Thymus (tissue), 14 donors: ENCODE measurements at places on chromosomes 12 and 14.
A peak's percentile ranks its signal among the peaks of the same experiment; 100 is the strongest.

DNA sequence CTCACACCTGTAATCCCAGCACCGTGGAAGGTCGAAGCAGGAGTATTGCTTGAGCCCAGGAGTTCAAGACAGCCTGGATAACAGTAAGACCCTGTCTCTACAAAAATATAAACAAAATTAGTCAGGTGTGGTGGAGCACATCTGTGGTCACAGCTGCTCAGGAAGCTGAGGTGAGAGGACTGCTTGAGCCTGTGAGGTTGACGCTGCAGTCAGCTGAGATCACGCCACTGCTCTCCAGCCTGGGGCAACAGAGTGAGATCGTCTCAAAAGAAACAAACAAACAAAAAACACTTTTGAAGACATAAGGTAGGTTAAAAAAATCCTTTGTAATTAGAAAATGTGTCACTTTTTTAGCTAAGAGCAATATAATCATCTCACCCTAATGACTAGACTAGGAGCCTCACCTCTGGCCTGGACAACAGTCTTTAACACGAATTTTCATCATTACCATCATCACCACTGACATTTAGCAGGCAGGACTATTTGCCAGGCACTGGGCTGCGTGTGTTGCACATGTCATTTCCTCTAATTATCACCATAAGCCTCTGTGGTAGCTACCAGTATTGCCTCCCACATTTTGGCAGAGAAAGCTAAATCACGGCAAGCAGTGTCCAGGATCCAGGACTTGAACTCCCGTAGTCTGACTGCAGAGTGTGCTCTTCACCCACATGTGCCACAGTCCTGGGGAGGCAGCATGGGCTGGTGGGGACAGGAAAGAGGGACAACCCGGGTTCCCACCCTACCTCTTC lies 4.6 kb upstream of the SYCP3 start:
- peak; percentile 31 for DNase-seq

- no peak for DNase-seq
Measured at GRCh38 chr12:123659996-123660727, 10.8 kb upstream of the TCTN2 start.

DNA sequence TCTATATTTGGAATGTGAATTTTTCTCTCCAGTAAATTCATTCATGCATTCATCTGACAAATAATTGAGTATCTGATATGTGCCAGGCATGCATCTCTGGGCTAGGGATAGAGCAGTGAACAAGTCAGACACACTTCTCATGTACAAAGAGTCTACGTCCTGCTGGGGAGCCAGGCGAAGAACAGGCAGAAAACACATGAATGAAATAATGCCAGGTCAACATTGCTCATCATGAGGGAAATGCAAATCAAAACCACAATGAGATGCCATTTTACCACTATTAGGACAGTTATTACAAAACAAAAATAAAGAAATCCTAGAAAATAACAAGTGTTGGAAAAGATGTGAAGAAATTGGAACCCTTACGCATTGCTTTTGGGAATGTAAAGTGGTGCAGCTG lies 90.3 kb downstream of the PAX9 start:
- DNase-seq: no peak

DNA sequence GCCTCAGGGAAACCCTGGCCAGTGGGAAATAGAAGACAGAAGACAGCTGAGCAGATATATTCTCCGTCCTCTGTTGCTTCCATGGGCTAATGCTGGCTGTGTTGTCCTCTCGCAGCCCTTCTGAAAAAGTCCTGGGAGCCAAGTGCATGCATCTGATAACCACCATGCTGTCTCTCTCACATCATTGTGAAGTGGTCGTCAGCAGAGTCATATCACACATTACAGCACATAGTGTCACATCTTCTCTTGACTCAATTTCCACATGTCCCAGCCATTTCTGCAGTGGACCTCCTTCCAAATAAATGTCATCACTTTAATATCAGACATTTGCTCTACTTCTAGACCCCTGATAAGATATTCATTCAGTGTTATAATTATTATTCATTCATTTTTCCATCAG lies 3.8 kb downstream of the TAS2R20 start:
- no peak for DNase-seq

DNA sequence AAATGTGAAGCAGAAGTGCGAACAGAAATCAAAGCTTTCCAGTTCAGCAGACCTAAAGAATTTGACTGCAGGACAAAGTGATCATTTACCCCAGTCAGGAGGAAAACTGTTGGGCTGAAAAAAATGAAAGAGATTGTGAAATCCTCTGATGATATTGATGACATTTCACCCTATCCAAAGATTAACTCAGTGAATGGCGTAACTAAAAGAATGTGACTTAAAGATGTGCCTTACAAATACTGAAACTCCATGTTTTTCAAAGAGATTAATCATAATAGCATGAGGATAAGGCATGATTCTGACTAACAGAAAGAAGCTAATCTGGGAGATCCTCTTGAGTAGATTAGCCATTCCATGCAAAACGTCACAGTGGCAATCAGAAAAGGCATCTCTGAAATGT lies 225.6 kb downstream of the DUSP6 start:
- DNase-seq: no peak

DNA sequence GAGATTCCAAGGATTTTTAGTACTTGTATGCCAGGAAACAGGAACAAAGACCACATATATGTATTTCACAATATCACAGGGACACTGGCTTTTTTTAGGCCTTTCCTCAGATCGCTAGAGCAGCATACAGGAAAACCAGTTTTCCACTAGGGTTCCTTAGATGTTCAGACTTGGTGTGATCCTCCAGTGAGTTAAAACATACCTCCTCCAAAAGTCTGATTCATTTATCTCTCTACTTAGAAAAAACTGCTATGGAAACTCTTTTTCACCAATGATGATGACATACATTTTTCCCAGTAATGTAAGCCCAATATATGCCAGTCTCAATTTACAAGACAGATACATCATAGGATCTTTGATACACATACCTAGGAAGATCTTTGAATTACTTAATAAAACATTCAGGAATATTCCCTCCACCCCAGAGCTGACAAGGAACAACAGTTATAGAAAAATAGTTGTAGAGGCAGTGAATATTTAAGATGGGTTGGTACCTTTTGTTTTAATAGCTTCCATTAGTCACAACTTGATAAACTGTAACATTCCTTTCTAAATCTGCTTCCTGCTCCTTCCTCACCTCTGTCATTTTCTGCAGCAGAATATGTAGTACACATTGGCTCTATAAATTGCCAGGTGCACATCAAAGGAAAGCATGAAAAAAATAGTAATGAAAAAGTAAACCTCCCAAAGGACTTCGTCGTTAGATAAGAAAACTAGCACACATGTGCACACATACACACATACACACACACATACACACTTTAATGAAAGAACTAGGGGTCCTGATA lies 27.5 kb downstream of the BCAT1 start:
- no peak for DNase-seq

- DNase-seq: no peak
Measured at GRCh38 chr14:75770635-75771034, 109.6 kb downstream of the TTLL5 start.

DNA sequence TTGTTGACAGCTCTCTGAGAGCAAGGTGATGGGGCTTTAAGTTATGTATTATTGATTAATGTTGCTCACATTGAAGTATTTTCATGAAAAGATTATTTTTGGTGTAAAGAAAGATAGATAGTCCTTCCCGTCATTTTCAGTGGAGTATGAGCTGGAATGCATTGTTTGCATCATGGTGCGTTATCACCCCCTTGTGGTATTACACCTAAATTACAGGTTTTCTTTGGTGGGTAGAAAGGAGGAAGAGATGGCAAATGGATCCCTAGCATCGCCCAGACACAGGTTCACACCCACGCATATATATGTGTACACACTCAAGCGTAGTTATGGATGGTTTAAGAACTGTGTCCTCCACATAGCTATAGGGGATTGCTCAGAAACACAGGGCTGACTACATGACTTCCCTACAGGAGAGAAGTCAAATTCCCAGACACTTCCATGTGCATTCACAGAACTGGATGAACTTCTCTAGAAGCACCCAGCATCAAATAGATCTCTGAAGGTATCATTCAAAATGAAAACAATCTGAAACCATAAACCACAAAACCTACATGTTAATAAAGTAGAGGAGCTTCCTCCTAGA lies 14.4 kb upstream of the SERPINA10 start:
- DNase-seq: no peak

GRCh38 chr14:64213086-64213485 lies 81.1 kb downstream of the ESR2 start:
- no peak for DNase-seq

DNA sequence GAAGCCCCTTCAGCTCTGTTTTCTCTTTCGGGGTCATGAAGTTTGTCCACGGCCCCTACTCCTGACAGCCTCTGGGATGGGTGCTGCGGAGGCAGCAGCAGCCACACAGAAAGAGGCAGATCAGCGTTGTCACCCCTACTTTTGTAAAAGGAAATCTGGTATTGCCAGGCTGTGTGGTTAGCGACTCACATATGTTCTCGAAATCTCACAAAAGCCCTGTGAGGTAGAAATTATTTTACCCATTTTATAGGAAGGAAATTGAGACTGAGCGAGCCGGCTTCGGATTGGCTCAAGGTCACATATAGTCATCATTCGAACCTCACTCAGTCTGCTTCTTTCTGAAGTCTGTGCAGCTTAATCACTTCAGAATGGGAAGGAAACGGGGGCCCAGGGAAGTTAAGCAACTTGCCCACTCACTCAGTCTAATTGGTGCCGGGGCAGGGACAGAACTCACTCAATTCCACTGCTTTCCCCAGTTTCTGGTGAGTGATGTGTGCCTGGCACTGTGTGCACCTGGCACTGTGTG lies 1.1 kb upstream of the CKAP4 start:
- DNase-seq: no peak

GRCh38 chr12:33605757-33606156 lies 166.1 kb upstream of the SYT10 start:
- DNase-seq: no peak

DNA sequence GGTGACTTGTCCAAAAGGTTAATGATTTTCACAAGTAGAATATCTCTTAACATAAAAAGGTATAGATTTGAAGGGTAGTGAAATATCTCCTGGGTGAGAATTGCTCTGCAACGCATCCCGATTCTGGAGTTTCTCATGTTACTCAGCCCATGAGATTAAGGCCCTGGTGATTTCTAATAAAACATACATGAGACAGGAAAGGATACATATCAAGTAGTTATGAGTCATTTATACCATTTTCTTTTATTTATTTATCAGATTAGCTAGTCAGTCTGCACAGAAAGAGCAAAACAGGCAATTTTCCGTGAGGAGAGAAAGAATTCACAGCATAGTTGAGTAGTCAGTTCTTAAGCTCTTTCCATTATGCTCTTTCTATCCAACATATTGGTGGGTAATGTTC lies 535.6 kb upstream of the ATP2B1 start:
- no peak for DNase-seq

DNA sequence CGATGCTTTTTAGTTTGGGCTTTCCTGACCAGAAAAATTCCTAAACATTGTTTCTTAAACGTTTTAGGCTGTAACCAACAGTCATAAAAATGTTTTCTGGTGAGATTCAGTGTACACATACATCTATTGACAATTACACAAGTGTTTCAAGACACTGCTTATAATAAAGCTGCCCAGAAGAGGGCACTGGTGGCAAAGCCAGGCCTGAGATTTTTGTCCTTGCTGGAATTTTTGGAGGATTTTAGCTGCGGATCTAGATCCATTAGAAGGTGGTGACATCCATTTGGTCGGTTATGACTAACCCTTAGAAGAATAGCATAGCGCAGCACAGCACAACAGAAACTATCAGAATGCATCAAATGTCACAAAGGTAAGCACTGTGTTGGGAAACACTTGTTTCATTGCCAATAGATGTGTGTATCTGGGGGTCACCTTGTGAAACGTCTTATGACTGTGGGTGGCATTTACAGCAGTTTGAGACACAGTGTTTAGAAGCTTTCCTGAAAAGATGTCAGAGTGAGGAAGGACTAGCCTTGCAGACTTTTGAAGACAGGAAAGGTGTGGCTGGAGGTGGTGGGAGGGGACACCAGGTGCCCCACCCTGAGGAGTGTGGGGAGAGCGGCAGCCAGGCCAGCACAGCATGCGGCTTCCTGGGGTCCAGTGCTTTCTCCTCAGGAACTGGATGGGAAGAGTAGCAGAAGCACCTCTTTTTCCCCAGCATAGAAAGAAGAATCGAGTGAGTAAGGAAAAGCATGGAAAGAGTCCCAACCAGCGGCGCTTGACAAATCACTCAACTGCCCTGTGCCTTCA lies 54.7 kb upstream of the FKBP4 start:
- DNase-seq: no peak

DNA sequence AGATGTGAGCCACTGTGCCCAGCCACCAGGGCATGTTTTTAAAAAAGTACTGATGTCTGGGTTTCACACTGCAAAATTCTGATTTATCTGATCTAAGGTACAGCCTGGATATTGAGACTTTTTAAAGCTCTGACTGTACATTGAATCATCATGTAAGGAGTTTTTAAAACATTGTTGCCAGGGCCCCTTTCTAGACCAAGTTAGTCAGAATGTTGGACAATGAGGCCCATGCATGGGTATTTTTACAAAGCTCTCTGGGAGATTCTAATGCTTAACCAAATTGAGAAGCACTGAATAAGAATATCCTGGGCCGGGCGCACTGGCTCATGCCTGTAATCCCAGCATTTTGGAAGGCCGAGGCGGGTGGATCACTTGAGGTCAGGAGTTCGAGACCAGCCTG lies 16.7 kb downstream of the TMEM19 start:
- DNase-seq: no peak

DNA sequence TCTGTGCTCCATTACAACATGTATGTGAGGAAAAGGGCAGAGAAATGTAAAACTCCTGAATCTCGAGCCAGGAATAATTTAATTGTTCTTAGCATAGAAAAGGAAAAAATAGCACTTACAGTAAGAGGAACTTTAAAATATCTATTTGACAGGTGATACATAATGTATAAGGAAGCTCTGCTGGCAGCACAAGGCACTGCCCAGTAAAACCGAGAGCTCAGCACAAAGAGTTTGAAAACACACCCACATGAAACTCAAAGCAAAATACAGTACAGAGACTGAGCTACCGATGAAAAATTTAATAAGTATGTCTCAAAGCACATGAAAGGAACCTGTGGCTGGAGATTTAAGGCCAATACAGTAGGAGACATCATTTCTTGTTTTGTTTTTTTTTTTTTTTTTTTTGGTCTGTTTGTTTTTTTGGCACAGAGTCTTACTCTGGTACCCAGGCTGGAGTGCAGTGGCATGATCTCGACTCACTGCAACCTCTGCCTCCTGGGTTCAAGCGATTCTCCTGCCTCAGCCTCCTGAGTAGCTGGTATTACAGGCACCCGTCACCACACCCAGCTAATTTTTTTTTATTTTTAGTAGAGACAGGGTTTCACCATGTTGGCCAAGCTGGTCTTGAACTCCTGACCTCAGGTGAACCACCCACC lies 19.2 kb downstream of the CLIP1 start:
- DNase-seq: no peak
